ENCODE measurements at places on chromosomes 7 and 10.

GRCh38 chr7:11404355-11404754 lies 427.6 kb downstream of the THSD7A start:
- DNase-seq = no peak

DNA sequence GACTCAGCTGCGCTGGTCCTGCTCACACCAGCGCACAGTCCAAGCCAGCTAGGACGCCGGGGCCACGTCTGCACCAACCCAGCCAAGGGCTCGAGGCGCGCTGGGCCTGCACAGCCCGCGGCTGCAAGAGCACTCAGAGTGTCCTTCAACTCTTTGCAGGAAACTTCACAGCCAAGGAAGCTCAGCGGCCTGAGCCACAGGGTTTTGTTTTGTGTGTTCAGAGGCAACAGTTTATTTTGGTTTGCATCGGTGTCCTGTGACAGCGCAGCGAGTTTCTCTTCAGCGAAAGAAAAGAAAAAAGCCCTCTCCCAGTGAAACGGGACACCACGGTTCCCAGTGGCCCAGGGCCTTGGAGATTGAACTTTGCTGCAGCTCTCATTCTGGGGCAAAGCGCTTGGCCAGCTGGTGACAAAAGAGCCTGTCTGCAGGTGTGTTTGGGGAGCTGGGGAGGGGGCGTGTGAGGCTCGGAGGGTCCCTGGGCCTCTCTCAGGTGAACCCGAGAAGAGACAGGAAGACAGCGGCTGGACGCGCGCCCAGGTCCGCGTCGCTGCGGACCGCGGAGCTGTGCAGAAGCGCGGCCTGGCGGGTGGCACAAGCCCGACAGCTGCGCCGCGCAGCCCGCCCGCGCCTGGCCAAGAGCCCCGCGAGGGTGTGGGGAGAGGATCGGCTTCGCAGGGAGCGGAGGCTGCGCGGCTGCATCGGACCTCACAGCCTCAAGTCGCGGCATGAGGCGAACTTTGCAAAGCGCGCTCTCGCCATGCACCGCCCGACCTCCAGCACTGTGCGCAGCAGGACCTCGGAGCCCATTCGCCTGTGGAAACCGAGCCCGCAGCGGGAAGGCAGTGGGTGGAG lies 922 bp downstream of the CXCL12 start:
- no peak for DNase-seq

GRCh38 chr10:91800182-91800581 lies 2.0 kb downstream of the TNKS2 start:
- DNase-seq = no peak

DNA sequence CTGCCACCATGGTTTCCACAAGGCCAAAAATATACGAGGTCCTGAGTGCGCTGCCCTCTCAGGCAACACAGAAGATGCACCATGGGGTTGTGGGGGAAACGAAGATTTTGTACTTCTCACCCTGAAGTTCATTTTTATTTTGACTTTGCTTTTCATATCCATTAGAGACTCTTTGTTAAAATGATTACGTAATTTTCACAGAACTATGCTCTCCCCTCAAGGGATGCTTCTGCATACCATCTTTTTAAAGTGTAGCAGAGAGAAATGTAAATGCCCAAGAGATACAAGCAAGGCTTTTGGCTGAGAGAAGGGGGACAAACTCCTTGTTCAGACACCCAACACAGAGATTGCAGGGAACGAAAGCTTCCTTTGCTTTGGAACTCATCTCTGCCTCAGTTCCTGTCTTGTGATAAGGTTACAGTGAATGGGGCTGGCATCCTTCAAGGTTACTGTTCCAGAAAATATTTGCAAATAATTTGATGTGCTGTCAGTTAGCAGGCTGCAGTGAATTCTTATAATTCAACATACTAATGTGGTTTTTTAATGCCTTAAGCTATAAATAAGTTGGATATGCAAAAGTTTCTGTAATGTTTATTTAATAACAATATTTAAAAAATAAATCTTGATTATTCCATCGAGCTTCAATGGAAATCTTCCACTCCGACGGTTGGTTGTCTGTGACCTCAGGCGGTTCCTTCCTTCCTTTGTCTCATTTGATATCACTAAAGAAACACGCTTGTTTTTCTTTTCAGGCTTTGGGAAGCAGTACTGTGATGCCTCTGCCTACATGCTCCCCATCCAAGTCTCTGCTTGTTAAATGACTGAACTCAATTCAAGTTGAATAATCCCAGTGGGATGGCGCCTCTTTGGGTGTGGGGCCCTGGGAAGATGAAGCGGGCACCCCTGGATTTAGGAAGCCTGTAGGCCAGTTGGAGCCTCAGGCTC lies 209.3 kb upstream of the CTBP2 start:
- DNase-seq = no peak

GRCh38 chr7:81469869-81470723 lies 299.8 kb downstream of the HGF start:
- peak; percentile 44 for DNase-seq

DNA sequence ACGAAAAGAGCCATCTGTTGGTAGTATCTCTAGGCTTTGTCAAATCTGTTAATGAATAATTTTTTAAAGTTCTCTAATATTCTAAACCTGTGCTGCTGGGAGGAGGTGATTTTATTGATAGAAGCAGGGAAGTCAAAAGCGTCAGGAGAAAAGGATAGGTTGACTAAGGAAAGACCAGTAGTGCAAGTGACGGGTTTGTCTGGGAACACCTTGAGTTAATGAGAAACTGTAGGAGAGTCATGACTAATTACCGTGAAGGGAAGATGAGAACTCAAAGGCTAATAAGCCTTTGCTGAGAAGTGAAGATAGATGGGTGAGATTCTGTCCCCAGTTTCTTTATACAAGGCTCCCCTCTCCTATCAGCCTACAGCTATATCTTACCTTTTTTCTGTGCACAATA lies 5.0 kb upstream of the PDK4 start:
- DNase-seq = no peak
